Stimulated activated CD4-positive, alpha-beta T cell treated with anti-CD3 and anti-CD28 coated beads, TNF-alpha, amount 100 ng/mL, for 1 hour (primary cell): ENCODE measurements at places on chromosomes 1 and 21.

DNA sequence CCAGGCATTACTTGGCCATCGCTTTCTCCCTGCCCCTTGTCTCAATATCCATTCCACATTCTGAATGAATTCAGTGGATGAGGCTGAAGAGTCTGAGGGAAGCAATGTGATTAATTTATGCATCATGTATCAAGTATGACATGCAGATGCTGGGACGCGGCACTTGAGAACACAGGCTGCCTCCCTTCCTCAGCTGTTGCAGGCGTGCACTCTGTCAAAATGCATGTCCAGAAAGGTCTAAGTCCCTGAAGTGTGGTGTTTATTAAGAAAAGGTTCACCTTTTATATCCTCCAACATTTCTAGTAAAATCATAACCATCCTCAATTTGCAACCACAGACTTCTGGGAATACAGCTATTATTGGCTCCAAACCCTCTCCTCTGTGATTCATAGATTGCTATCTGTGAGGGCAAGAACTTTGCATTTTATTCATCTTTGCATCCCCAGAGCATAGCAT lies 22.6 kb upstream of the RAB3GAP2 start:
- DNase-seq = no peak

DNA sequence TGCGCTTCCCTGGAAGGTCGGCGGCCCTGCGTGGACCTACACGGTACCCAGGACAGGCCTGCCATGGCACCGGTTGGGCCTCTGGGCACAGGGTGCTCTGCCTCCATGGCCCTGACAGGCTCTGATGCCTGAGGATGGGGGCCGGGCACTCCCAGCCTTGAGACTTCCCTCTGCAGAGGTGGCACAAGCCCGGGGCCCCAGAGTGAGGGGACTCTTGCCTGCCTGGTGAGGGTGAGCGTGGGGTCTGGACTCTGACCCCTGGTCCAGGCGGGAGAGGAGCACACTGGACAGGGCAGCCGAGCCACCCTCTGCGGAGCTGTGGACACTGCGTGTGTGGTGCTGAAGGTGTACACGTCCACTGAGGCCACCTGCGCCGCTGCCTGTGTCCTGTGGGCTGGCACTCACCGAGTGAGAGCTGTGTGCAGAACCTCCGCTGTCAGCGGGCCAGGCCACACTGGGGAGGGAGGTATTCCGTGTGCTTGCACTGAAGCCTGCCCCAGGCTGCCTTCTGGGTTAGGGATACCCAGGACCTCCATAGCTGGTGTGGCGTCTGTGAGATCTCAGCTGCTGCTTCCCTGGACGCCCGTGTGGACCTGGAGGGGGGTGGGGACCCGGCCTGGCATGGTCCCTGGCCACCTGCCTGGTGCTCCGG lies 10.4 kb downstream of the SKI start:
- no peak for DNase-seq

DNA sequence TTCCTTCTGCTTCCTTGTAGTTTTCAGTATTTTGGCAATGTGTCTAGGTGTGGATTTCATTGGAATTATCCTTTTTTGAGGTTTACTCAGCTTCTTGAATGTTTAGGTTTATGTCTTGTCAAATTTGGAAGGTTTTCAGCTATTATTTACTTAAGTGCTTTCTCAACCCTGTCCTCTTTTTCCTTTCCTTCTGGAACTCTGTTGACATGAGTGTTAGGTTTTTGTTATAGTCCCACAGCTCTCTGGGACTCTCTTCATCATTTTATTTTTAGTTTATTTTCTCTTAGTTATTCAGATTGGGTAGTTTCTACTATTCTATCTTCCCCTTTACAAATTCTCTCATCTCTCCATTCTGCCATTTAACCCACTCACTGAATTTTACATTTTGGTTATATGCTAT lies 63.1 kb upstream of the GPR88 start:
- DNase-seq = no peak

DNA sequence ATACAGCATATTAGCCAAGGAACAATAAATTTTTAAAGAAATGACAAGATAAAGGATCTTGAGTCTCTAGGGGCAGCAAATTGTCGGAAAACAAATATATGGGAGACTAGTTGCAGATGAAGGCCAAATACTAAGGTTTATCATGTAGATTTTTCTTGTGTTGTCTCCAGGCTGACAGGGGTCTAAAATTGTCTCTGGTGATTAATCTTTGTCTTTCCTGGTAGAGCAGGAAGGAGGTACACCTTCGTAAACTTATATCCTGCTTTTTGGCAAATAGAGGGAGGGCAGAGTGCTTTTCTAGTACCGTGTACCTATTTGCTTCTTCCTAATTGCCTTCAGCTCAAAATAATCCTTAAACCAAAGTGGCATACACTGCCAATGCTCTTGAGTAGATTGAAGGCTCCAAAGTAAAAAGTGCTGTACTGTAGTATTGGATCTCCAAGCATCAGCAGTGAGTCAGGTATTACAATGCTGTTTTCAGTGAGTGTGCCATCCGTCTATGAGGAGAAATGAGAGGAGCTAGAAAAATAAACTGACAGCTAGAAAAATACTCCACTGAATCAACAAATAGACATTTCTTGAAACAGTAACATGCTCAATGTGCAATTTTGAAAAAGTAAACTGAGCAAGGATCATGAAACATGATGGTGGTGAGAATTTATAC lies 1.8 kb upstream of the LEPR start:
- no peak for DNase-seq
